NCI-H1105 treated with DMSO at 0.1 percent for 48 hours (cell line): ENCODE measurements at places on chromosomes 1 and 21.

- DNase-seq: peak; percentile 29
These were observed 103.9 kb upstream of the DUSP10 start for GRCh38 chr1:221845650-221846371.

DNA sequence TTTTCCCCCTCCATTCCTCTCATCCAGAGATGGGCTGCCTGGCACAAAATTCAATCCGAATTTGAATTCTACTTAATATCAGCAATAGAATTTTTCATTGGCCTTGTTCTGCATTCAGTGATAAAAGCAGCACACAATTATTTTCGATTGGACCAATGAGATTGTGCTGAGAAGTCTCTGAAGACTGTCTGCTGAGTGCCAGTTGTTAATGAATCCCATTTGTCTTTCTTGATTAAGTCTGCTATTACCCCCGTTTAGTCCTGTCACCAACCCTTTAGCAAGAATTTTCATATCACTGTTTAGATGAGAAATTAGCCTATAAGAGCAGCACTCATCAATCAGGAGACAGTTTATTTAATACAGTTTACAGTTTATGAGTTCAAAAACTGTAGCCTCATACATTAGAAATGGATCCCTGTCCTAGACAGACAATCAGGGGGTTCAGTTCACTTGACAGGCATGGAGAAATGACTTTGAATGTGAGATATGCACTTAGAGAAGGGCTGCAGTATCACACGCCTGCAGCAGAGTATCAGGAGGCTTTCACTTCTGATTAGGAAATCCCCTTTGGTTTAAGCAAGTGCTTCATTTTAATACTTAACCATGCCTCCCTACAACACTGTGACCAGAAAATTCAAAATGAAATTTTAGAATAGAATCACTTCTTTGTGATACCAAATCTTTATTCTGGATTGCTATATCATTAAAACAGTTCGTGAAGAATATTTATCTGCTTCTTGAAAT lies 304.7 kb upstream of the PTBP2 start:
- DNase-seq: no peak

GRCh38 chr1:208069317-208069716 lies 158.4 kb upstream of the CD34 start:
- DNase-seq: peak; percentile 70

GRCh38 chr1:33130297-33130696 lies 49.3 kb downstream of the AZIN2 start:
- DNase-seq: no peak

DNA sequence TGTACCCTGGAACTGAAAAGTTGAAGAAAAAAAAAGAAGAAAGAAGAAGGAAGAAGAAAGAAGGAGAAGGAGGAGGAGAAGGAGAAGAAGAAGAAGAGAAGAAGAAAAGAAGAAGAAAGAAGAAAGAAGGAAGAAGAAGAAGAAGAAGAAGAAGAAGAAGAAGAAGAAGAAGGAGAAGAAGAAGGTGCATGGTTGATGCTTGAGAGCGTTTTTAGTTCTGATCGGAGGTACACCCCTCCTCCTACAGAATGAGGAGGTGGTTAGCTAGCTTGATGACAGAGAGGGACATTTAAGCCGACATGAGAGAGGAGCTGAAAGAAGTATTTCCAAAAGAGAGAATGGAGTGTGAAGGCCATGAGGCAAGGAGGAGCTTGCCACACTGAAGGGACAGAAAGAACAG lies 5.6 kb upstream of the ZNF362 start:
- DNase-seq: no peak

DNA sequence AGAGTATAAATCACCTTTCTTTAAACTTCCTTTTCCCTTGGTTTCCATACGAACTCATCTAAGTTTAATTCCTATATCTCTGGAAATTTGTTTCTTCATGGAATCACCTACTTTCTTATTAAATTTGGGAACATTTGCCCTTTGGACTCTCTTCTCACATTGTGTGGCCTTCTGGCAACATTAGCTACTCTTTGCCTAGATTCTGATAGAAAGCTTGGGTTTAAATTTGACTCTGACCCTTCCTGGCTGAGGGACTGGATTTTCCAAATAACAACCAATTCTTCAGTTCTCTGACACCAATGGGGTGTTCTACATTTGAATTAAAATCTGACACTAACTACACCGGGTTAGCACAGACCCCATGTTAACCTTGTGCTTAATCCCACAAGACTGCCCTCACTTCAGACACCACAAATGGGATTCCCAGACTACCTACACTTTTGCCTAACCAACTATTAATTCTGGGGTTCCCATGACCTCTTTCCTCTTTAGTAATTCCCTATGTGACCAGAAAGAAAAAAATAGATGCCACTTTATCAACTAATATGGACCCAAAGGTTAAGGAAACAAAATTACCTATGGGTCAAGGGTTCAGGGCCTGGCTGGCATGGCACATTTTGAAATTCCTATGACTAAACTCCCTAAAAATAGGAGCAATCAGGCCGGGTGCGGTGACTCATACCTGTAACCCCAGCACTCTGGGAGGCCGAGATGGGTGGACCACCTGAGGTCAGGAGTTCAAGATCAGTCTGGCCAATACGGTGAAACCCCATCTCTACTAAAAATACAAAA lies 9.7 kb upstream of the THEM4 start:
- no peak for DNase-seq

DNA sequence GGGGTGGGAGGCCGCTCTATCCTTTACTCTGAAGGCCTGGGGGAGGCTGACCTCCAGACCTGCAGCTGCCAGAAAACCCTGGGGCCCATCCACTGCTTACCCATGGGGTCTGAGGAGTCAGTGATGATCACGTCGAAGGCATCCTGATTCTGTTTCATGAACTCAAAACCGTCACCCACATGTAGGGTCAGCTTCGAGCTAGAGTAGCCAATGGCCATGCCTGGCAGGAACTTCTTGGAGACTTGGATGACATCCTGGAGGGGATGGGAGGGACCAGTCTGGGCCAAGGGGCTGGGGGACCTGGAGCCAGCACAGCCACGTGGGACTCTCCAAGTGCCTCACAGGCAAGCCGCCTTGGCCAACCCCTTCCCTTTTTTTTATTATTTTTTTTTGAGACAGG lies 3.3 kb downstream of the SRM start:
- DNase-seq: no peak

DNA sequence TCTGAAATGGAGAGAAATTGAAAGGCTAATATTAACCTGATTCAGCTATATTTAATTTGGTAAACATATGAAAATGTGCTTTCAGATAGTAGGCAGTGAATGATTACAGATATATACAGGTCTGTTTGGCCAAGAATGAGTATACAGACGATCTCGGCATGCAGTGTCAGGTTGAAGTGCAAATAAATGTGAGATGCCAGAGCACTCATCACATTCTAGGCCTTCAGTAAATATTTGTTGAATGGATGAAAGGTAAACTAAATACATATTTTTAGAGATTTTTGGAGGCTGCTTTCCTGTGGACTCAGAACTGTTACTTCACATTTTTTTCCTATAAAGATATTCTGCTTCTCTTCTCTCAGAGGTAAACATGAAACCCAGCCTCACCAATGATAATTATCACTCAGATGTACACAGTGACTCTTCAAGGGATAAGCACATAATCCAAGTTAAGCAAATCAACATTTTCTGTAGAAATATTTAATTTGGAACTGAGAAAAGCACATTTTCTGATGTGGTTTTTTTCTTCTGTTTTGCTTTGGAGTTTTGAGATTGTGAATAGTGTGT lies 702.9 kb downstream of the BRINP3 start:
- DNase-seq: no peak
